Activated naive CD8-positive, alpha-beta T cell treated with anti-CD3 and anti-CD28 coated beads for 36 hours (primary cell): ENCODE measurements at places on chromosomes 6 and 20. TPM values are rescaled to one million over a fixed set of nuclear protein-coding genes. Genes with fewer than 3 reads are reported as not detected.

Gene EPB41L1
- total RNA-seq, result 0.99 TPM

Gene GPX5
- total RNA-seq, result not detected

Gene OR2H1
- total RNA-seq, result not detected

Gene TCF15
- 0.23 TPM for total RNA-seq

Gene VWA7
- 1.6 TPM for total RNA-seq

Gene HLA-DMB
- 4.6 TPM for total RNA-seq

Gene ALDH8A1
- 1.8 TPM for total RNA-seq

Gene TXLNB
- total RNA-seq, result 0.18 TPM

Gene SULF2
- 0.76 TPM for total RNA-seq
